ENCODE measurements at places on chromosomes 3 and 15.

GRCh38 chr15:85475317-85475701, 94.9 kb downstream of the AKAP13 start:
- DNase-seq = no peak

DNA sequence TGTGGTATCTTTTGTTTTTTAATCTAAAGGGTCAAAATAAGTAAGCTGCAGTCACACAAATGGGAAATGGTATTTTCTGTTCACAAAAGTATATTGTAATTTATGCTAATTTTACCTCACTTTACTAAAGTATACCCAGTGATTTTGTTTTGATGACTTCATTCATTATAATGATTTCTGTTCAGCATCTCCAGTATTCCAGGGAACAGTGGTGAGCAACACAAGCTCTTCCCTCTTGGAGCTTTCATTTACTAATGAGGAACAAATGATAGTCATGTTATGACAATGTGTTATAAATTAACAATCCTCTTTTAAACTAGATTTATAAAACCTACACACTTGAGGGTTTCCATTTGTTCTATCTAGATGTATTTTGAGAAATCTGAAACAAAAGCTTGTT, 20.5 kb upstream of the EIF3J start:
- no peak for DNase-seq

GRCh38 chr15:40807888-40808461, 702 bp upstream of the DNAJC17 start:
- DNase-seq = no peak

GRCh38 chr3:151630035-151630434, 103.7 kb upstream of the AADACL2 start:
- no peak for DNase-seq

DNA sequence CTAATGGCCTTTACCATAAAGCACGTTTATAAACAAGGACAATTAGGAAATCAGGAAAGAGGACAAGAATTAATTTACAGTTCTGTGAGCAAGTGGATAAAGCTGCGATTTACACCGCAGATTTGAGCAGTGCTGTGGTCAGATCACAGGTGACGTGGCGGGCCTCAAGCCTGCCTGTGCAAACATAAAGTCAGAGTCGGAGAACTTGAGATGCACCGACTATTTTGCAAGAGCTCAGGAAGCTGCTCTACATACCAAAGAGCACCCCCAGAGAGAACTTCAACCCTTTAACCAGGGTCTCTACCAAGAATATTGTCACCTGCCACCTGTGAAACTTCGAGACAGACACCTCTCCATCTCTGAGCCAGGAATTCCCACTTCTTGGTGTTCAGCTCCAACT, 35.7 kb downstream of the MECOM start:
- peak; percentile 24 for DNase-seq

- DNase-seq = no peak
Observed at GRCh38 chr15:68566377-68566954, 12.3 kb upstream of the CORO2B start.

DNA sequence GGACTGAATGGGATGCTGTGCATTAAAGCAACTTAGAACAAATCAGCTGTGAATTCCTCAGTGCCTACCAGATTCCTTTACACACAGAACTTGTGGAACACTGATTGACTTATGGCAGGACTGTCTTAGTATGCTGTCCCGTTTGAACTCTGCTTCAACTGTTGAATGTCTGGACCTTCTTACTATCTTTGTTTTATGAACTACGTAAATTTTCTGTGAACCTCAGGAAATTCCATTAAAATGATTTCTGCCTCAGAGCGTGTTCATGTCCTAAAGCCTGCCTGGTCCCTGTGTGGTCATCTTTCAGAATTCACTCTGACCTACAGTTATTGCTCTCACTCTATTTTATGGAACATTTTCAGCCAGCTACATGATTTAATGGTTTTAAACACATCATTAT, 29.4 kb upstream of the FBN1 start:
- peak; percentile 65 for DNase-seq

GRCh38 chr3:13282986-13283876, 136.9 kb downstream of the NUP210 start:
- peak; percentile 15 for DNase-seq

DNA sequence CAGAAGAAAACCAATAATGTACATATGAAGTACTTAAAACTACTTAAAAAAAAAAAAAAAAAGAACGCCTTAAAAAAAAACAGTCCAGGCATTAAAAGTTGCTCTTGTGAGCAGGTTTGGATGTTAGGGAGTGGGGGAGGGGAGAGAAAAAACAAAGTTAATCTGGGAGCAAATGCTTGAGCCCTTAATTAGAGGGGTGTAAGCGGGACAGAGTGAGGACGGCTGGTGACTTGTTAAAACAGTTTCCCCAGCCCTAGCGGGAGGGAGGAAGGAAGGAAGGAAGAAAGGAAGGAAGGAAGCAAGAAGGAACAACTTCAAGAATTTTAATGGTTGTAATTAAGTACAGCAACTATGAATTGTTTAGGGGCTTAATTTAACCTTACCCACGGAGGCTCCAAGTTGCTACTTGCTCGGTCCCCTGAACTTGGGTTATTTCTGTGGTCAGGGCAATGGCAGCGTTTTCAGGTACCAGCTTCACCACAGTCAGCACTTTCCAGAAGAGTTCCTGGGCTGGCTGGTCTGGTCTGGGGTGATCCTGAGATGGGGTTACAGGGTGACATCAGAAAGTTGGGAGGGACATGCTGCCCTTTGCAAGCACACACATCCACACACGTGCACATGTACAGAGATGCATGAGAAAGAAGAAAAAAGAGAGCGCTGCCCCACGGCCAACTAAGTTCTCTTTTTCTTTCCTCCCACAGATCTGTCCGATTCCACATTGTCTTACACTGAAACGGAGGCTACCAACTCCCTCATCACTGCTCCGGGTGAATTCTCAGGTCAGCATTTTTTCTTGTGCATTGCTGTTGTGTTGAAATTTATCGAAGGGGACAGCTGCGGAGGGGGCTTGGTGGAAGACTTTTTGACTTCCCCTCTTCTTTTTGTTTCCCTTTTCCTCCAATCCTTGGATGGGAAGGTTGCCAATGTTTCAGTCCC, 14.0 kb downstream of the SMAD6 start:
- DNase-seq = no peak

DNA sequence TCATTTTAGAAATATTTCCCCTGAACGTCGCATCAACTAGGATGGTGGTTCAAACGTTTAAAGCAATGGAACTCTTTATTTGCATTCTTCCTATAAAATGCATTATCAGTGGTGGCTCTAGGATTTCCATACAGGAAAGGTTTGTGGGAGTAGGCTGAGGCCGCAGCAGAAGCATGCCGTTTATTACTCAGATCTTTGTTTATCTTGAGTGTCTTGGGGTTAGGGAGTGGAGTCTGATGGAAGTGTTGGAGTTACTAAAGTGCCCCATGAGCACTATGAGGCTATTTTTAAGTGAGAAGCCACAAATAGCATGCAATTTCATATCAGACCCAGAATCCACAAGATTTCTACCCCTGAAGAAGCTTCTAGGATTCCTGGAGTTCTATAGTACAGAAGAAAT, 26.2 kb downstream of the ATOSA start:
- peak; percentile 90 for DNase-seq

DNA sequence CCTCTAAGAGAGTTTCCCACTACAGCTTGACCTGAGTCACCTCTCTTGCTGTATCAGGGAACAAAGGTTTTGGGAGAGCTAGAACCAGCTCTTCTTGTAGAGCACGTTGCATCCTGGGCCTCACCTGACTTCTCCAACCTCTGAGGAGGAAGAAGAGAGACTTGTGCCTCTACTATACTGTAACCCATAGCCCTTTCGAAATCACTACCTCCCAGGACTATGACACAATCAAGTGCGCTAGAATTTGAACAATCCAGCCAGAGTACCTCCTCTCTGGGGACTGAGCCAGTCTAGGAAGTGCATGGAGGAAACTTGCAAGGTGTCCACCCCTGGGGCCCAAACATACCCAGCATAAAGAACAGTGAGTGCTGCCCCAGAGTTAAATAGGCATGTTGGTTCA, 192.8 kb upstream of the BHLHE40 start:
- DNase-seq = no peak

GRCh38 chr3:38379201-38379770, 32.7 kb downstream of the XYLB start:
- DNase-seq = no peak

- DNase-seq = peak; percentile 75
Observed at GRCh38 chr15:51077221-51078153, 17.2 kb downstream of the TNFAIP8L3 start.

DNA sequence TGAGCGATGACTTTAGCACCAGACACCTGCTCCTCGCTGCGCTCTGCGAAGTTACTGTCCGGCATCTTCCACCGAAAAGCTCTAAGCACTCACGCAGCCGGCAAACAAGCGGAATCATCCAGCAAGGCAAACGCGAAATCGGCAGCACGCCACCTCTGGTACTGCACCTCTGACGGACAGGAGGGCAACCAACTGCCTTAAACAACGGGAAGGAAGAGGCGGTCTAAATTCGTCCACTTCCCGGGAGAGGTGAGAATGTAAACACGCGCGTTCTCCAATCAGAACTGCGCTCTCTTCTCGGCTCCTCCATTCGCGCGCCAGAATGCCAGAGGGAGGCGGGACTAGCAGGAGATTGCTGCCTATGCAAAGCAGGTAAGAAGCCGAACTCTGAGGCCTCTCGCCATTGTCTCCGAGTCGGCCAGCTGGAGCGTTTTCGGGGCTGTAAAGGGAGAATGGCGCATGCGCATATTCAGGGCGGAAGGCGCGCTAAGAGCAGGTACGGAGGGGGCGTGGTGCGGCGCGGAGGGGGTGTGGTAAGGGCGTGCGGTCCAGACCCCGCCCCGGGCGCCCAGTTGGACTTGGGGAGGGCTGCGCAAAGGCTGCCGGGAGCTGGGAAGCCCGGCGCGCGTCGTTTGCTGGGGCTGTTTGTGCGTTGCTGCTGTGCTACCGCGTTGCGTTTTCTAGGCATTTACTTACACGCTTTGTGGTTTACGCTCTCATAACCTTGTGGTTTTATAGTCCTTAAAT, at the start of the genes BTD and HACL1:
BTD (plus strand) TSS at position 347 of the 747 bp plus-strand sequence. CDS start 33,695 bp downstream, outside the sequence.
HACL1 (minus strand) TSS at position 171 of the 747 bp plus-strand sequence; CDS start at position 65, 106 bp downstream.
- peak; percentile 100 for DNase-seq

DNA sequence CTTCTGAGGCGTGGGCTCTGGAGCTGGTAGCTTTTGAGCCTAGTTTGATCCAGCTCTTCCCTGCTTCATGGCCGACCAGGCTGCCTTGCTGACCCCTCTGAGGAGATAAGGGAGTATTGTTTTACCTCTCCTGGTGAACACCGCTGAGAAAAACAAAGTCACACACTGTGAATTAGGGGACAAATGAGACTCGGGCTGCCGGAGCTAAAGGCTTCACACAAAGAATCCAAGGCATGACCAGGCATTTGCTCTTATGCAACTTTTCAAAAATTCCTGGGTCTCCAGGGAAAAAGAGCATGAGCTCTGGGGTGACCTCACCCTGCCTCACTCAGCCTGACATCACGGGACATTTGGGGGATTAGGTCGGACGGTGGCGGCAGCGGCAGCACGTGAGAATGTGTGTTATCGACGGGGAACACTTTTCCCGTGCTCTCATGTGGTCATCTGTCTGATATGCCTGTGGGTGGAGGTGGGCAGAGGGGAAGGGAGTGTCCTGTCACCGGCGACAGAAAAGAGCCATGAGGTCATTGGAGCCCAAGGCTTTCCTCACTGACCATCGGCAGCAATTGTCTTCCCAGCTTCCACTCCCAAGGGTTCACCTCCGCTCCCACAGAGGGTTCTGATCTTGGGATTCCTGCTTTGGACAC, 61.0 kb downstream of the TMEM44 start:
- DNase-seq = peak; percentile 92

- no peak for DNase-seq
Observed at GRCh38 chr3:168091302-168091858, 4.3 kb downstream of the GOLIM4 start.

DNA sequence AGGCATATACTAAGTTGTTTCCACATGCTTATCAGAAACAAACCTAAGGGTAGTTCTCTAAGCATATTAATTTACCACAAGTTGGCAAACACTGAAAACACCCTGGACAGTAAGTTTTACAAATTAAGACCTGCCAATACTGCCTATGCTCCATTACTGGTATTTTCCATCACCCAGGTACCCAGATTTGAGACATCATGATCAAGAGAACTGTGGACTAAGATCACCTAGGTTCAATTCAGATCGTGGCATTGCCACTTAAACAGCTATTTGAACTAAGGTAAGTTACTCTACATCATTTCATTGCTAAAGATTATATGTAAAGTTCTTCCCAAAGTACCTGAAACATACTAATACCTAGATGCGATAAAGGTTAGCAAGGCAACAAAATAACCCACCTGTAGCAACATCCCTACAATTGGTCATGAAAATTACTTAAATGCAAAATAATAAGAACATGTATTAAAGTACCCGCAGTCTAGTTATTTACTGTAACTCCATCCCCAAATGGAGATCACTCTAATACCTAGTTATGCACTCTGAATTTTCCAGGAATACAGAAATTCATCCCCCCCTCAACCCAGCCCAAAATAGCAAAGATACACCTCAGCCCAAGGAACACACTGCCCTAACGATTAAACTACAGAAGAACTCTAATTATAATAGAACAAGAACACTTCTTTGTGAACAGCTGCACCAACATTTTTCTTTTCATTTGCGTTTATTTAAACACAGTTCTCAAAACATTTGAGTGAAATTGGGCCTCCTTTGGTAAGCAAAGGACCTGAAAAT, 21.6 kb downstream of the TRA2B start:
- no peak for DNase-seq

DNA sequence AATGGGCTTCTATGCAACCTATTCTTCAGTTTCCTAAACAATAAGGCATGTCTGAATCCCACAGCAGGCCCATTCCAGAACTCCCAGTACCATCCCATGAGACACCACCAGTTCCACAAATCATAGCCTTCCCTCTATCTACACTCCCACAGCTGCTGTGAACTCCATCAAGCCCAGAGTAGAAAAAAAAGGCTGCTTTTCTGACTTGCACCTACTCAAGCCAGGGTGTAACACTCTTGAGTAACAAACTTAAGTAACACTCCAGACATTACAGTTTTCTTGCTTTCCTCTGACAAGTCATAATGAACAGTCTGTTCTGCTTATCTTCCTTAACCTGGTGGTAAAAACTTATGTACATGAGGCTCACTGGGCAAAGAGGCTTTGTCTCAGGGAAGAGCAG, 283.1 kb downstream of the NFKBIZ start:
- peak; percentile 40 for DNase-seq

- DNase-seq = no peak
Observed at GRCh38 chr3:43675593-43675992, 15.1 kb upstream of the ABHD5 start.

GRCh38 chr3:174218016-174218415, 641.1 kb upstream of the NAALADL2 start:
- peak; percentile 6 for DNase-seq

- peak; percentile 79 for DNase-seq
Observed at GRCh38 chr3:107206141-107206540, 171.1 kb upstream of the CCDC54 start.

DNA sequence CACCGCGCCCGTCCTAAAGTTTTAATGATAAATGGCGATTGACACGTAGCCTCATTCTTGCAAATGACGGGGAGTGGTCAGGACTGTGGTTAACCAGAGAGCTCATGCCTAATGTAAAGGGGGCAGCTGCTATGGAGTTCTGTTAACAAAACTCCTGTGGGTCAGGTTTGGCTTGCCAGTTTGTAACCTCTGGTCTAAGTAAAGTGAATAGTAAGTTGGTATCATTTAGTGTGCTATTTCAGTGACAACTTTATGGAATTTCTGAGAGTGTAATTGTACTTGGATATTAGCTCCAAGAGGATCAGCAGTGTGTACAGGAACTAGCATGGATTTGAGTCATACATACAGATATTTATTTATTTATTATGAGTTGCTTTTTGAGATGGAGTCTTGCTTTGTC, 87.9 kb downstream of the RGMA start:
- DNase-seq = no peak
